Psoas muscle (tissue), 8 donors: ENCODE measurements at places on chromosomes 6 and 20. TPM values are rescaled to one million over a fixed set of nuclear protein-coding genes. Genes with fewer than 3 reads are reported as not detected.

- H3K4me3 ChIP-seq: no peak overlapping the region
- no peaks in the 10 kb centered on the region for H3K4me1 ChIP-seq
- no peak overlapping the region for H3K27ac ChIP-seq
- no peak for DNase-seq
These were observed 254.4 kb downstream of the RIMS1 start for GRCh38 chr6:72140795-72141194.

DNA sequence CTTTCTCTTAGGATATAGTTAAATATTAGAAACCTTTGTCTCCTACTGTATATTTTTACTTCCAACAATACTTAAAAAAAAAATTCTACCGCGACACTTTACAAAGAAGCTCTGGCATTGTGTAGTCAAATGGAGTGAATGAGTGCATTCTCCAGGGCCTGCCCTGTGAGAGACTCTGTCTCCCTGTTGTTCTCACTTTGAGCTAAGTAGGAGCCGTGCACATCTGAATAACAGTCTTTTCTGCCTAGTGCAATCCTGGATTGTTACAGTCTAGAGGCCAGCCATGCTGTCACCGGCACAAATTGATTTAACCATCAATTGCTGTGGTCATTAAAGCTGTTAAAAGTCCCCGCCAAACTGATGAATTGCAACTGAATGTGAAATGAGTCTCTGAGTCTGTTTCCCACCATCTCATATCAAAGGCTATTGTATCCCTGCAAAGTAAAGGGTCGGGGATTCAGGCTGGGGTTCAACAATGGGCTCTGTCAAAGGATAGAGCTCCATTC, 156.0 kb downstream of the RFPL4B start:
- H3K4me3 ChIP-seq: no peak overlapping the region
- H3K36me3 ChIP-seq: no peaks in the 10 kb centered on the region
- DNase-seq: no peak
- H3K27me3 ChIP-seq: no peaks in the 10 kb centered on the region

GRCh38 chr20:15740046-15740775, 833.0 kb downstream of the KIF16B start:
- H3K4me3 ChIP-seq: no peak overlapping the region
- H3K36me3 ChIP-seq: no peaks in the 10 kb centered on the region
- no peaks in the 10 kb centered on the region for H3K4me1 ChIP-seq
- no peak overlapping the region for H3K27ac ChIP-seq
- no peaks in the 10 kb centered on the region for H3K27me3 ChIP-seq

Gene RRAGD
- 163 TPM for polyA plus RNA-seq

GRCh38 chr6:129696028-129696418, 14.0 kb downstream of the ARHGAP18 start:
- peak overlapping the region; percentile 77 for H3K27ac ChIP-seq
- no peak for DNase-seq
- H3K27me3 ChIP-seq: no peaks in the 10 kb centered on the region

GRCh38 chr6:158028876-158029275, 47.2 kb downstream of the SYNJ2 start:
- H3K36me3 ChIP-seq: no peaks in the 10 kb centered on the region
- no peaks in the 10 kb centered on the region for H3K27me3 ChIP-seq
- peaks cover 27% of the 10 kb centered on the region for H3K4me1 ChIP-seq
- DNase-seq: no peak
- no peak overlapping the region for H3K27ac ChIP-seq

Gene SLC2A10
- 1.3 TPM for polyA plus RNA-seq

Gene APOM
- 1.8 TPM for polyA plus RNA-seq

DNA sequence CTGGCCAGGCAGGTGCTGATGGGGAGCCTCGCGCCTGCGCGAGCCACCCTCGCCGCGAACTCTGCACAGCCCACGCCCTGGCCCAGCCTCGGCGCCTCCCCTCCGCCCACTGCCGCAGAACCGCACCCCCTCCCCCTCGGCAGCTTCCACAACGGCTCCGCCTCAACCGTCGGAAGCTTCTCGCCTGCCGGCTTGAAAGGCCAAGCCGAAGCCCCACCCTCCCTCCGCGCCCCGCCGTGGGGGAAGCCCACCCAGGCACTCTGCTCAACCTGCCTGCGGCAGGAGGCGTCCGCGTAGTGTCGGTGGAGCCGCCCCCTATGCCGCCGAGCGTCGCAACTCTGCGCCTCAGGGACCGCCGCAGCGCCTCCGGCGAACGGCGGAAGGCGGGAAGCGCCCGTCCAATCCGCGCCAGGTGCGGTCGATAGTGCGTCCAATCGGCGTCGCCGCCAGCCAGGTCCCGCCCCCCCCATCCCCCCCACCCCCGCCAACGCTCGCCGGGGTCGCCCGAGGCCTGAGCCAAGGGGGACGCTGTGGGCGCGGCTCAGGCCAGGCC, at the start of gene SYCP2:
Gene SYCP2 (minus strand): TSS at position 342 of the 553 bp plus-strand sequence. CDS start 11,224 bp downstream, outside the sequence.
- H3K27me3 ChIP-seq: no peaks in the 10 kb centered on the region
- peaks cover 24% of the 10 kb centered on the region for H3K4me1 ChIP-seq
- H3K27ac ChIP-seq: peak within 1 kb of the TSS; percentile 70
- no peaks in the 10 kb centered on the region for H3K36me3 ChIP-seq

GRCh38 chr6:15620611-15621010, 42.2 kb downstream of the DTNBP1 start:
- no peak overlapping the region for H3K4me3 ChIP-seq
- no peaks in the 10 kb centered on the region for H3K36me3 ChIP-seq
- H3K4me1 ChIP-seq: peaks cover 38% of the 10 kb centered on the region

- no peak for DNase-seq
- peaks cover 13% of the 10 kb centered on the region for H3K4me1 ChIP-seq
- H3K36me3 ChIP-seq: no peaks in the 10 kb centered on the region
- no peak overlapping the region for H3K4me3 ChIP-seq
These were observed 35.0 kb downstream of the TSPYL4 start for GRCh38 chr6:116218866-116219265.

DNA sequence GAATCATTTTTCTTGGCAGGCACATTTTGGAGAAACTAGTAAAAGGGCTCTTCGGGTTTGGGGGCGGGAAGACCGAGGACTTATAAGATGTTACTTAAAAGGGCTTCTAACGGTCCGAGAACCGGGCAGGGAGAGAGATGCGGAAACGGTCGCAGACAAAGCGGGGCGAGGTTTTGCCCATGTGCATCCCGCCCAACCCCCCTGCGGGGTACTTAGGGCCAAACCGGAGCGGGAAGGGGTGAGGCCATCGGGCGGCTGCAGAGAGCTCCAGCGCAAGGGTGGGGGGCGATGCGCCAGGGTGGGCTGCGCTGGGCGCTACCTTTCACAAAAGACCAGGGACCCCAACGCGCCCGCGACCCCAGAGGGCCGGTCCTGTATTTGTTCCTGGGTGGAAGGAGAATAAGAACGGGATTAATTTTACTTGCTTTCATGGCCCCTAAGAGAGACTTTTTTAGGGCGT, 616 bp downstream of the TUBB start:
- H3K36me3 ChIP-seq: peaks cover 4% of the 10 kb centered on the region
- peaks cover 39% of the 10 kb centered on the region for H3K4me1 ChIP-seq
- DNase-seq: peak; percentile 84
- no peaks in the 10 kb centered on the region for H3K27me3 ChIP-seq

GRCh38 chr6:7628479-7628878, 38.5 kb downstream of the SNRNP48 start:
- H3K27me3 ChIP-seq: no peaks in the 10 kb centered on the region
- H3K36me3 ChIP-seq: no peaks in the 10 kb centered on the region
- no peak overlapping the region for H3K4me3 ChIP-seq
- H3K4me1 ChIP-seq: no peaks in the 10 kb centered on the region
- no peak for DNase-seq

GRCh38 chr6:79984261-79984660, 20.2 kb upstream of the TTK start:
- H3K4me1 ChIP-seq: no peaks in the 10 kb centered on the region
- H3K36me3 ChIP-seq: no peaks in the 10 kb centered on the region
- H3K27me3 ChIP-seq: no peaks in the 10 kb centered on the region
- no peak overlapping the region for H3K27ac ChIP-seq
- DNase-seq: no peak

DNA sequence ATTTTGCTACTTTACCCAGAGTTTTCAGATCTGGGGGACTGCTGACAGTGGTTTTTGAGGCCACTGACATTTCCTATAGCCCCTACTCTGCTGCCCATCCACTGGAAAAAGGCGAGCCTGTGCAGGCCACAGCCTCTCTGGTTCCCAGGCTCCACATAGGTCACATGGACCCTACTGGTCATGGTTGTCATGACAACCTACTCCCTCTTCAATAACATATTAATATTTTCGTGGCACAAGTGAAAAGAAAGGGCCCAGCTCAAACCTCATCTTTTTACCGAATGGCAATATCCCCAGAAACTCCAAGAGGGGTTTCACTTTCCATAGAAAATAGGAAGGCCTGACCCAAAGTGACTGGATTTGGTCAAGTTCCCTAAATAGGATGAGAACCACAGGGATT, 11.0 kb upstream of the FOXO3 start:
- no peaks in the 10 kb centered on the region for H3K36me3 ChIP-seq
- H3K27me3 ChIP-seq: no peaks in the 10 kb centered on the region
- no peak for DNase-seq
- no peak overlapping the region for H3K4me3 ChIP-seq
- H3K4me1 ChIP-seq: peaks cover 13% of the 10 kb centered on the region

Gene RNF114
- polyA plus RNA-seq: 79.7 TPM

GRCh38 chr6:157023958-157024357, 246.8 kb downstream of the ARID1B start:
- H3K4me3 ChIP-seq: no peak overlapping the region
- no peak overlapping the region for H3K27ac ChIP-seq
- peaks cover 39% of the 10 kb centered on the region for H3K4me1 ChIP-seq
- no peak for DNase-seq

DNA sequence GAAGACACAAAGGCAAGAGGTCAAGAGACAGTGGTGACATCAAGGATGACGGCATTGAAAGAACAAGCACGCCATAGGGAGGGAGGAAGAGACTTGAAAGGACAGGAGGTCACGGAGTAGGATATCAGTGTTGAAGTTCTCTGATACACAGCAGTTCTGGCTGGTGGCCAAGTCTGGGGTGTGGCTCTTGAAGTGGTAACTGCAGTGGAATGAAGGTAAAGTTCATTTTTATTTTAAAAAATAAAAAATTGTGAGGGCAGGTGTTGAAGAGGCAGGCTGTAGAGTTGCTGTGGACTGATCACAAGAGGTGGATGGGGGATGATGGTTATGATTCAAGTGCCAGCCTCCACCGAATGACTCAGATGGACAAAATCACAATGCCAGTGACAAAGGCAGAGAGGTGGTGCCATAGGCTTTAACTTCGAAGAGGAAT, 53.2 kb upstream of the BMP2 start:
- no peak overlapping the region for H3K4me3 ChIP-seq
- H3K4me1 ChIP-seq: no peaks in the 10 kb centered on the region
- DNase-seq: no peak
- no peaks in the 10 kb centered on the region for H3K36me3 ChIP-seq

Gene HLA-DQA1
- 5.9 TPM for polyA plus RNA-seq

- H3K27me3 ChIP-seq: no peaks in the 10 kb centered on the region
These were observed at the start of gene ATRN for GRCh38 chr20:3470627-3471396. TSS of gene ATRN (plus strand) at chr20:3471018. CDS start at chr20:3471108, 90 bp downstream.

Gene SS18L1
- polyA plus RNA-seq: 10.3 TPM

DNA sequence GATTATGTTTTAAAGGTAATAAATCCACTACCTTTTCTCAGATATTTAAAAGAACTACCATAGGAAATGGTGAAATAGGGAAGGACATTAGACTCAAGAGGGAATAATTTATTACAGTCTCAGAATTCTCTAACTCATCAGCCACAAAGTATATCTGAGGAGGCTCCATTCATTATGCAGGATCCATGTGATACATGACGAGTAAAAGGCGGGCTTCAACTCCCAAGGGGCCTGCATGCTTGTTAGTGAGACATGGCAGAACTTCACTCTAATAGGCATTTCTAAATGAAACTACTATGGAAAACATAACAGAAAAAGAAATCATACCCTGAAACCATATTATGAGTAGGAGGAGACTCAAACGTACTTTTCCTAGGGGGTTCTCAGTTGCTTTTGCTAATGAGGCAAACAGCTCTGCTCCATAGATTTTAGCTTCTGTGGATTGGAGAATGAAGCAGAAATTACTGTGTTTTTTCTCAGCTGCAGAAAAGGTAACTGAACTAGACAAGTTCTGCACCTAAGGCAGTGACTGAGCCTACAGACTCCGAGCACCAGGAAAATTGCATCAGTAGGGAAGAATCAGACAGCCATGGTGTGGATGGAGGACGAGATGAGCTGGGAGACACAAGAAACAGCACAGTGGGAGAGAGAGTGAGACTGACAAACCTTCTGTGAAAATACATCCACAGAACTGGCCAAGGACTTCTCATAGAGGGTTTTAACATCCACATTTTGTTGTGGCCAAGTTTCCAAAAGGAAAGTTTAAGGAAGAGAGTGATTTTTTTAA, 254.6 kb upstream of the PRDM1 start:
- no peak overlapping the region for H3K27ac ChIP-seq
- no peaks in the 10 kb centered on the region for H3K36me3 ChIP-seq
- no peak for DNase-seq

GRCh38 chr6:105135907-105136430, 43.8 kb downstream of the POPDC3 start:
- DNase-seq: peak; percentile 21
- peaks cover 23% of the 10 kb centered on the region for H3K36me3 ChIP-seq
- peak overlapping the region; percentile 84 for H3K4me3 ChIP-seq

- H3K4me1 ChIP-seq: no peaks in the 10 kb centered on the region
- H3K27me3 ChIP-seq: no peaks in the 10 kb centered on the region
- no peaks in the 10 kb centered on the region for H3K36me3 ChIP-seq
- H3K27ac ChIP-seq: no peak overlapping the region
These were observed 37.4 kb upstream of the TBXT start for GRCh38 chr6:166204852-166205650.

Gene VGLL2
- 27.4 TPM for polyA plus RNA-seq

GRCh38 chr6:14876778-14877613, 368.9 kb upstream of the JARID2 start:
- no peaks in the 10 kb centered on the region for H3K36me3 ChIP-seq
- peak overlapping the region; percentile 86 for H3K27ac ChIP-seq
- H3K4me3 ChIP-seq: peak overlapping the region; percentile 22
- no peaks in the 10 kb centered on the region for H3K27me3 ChIP-seq

Gene PSMG4
- polyA plus RNA-seq: 31.3 TPM

Gene SLC32A1
- not detected for polyA plus RNA-seq

Gene HSPA12B
- 7.5 TPM for polyA plus RNA-seq

DNA sequence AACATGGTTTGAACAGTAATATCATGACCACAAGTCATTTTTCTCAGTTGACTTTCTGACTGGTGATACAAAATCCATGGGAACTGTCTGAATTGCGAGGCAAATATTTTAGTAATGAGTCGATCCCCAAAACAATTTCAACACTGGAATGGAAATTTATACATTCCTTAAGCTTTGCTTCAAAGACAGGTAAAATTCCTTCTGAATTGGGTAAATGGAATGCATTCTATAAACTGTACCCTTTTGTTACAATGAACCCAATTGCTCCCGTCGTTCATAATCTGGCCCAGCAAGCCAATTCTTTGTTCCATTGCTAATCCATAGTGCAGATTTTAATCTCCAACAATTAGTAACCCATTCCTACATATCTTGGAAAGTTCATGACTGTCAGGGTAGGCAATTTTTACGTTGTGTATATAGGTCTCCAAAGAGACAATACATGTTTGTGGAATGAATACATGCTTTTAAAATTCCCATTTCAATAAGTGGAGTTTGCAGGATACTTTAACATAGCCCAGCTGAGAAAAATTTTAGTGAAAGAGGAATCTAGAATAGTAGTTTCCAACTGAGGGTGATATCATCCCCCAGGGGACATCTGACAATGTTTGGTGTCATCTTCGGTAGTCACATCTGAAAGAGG, 32.7 kb downstream of the CYP24A1 start:
- H3K4me1 ChIP-seq: no peaks in the 10 kb centered on the region
- no peak for DNase-seq
- H3K27me3 ChIP-seq: no peaks in the 10 kb centered on the region

Gene CLIC5
- polyA plus RNA-seq: 82.4 TPM
